Amniotic epithelial cell (primary cell): ENCODE measurements at places on chromosomes 3 and 15.
A peak's percentile ranks its signal among the peaks of the same experiment; 100 is the strongest.

GRCh38 chr3:131744765-131745164 is 242.0 kb upstream of the MRPL3 start:
- no peak for DNase-seq

GRCh38 chr15:73682600-73683090 is 1.5 kb upstream of the CD276 start:
- no peak for DNase-seq

- no peak for DNase-seq
These were observed 397.4 kb upstream of the TMCO5A start for GRCh38 chr15:37536967-37537605.

- no peak for DNase-seq
These were observed 2.3 kb upstream of the HMCES start for GRCh38 chr3:129276385-129276784.

DNA sequence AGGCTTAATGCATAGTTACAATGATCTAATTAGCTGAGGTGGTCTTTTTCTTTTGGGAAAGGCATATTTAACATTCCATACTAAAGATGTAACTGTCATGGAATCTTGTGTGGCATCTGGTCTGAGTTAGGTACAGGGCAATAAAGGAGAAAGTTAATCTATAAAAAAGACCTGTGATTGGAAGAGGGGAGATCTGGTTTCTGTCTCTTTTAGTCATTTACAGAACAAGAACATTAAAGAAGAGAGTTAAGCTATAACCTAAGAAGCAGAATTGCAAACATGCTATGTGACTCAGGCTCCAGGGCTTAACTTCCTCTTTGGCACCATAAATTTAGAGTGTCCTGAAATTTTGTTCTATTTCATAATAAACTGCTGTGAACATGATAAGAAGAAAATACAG is 47.2 kb upstream of the MME start:
- peak; percentile 89 for DNase-seq

DNA sequence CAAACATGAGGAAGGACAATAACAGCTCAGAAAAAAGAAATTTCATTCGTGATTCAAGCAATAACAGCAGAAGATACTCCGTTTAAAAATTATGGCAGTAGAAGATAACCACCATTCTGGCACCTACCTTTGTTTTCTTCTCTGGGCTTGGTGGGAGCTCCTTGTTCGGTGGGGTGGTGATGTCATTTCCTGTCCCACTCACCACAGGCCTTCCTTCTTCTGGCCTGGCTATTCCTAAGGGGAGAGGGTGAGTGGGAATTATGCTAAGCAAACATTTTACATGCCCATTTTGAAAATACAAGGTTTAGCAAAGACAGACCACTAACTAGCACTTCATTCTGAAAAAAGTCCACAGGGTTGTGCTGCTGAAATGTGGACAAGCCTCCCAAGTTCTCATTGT is 74.4 kb downstream of the DHX30 start:
- DNase-seq: peak; percentile 17

GRCh38 chr15:93028632-93029213 is 60.3 kb downstream of the RGMA start:
- peak; percentile 95 for DNase-seq
